CD8-positive, alpha-beta memory T cell (primary cell): ENCODE measurements at places on chromosomes 4 and X. TPM values are rescaled to one million over a fixed set of nuclear protein-coding genes. Genes with fewer than 3 reads are reported as not detected.

DNA sequence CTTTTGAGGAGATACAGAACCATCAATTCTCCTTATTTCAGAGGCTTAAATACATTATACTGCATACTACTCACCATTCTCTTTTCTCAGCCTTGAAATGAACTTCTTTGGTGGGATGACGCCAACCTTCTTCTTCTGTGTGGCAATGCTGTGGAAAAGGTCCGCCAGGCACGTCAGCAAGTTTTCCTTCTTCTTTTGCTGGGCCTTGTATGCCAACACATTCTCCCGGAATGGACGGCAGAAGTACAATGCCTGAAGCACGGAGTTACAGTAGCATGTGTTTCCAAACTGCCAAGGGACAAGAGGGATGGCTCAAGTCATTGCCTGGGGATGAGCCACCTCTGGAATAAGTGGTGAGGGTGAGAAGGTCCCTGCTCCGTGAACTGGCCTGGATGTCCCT is 31.2 kb downstream of the USP46 start:
- DNase-seq, result no peak
- H3K27ac ChIP-seq, result no peak overlapping the region
- no peaks in the 10 kb centered on the region for H3K4me1 ChIP-seq
- no peaks in the 10 kb centered on the region for H3K36me3 ChIP-seq
- H3K27me3 ChIP-seq, result no peaks in the 10 kb centered on the region

DNA sequence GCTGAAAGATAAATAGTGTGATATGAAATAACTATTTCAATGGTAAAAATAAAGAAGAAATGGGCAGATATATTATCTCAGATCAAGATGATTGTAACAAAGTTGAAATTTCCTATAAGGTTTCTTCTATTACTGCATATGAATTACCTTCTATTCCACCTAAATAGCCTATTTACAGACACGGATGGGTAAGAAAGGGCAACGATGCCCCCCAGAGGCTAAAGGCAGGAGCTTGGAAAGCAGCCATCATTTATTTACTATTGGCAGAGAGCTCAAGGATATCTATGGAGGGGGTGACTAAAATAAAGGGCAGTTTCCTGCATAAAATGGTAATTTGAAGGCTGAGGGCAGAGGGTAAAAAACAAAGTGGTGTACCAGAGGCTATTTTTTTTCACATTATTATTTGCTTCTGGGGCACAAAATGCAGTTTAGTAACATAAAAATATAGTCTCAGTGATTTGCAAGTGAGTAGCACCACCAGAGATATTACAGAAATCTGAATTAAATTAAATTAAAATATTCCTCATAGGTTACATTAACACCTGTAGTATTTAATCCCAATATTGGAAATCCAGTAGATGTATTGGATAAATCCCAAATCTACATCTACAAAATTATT is 123.1 kb downstream of the BTC start:
- H3K4me1 ChIP-seq, result no peaks in the 10 kb centered on the region
- H3K4me3 ChIP-seq, result no peak overlapping the region
- H3K27ac ChIP-seq, result no peak overlapping the region
- no peaks in the 10 kb centered on the region for H3K27me3 ChIP-seq
- H3K36me3 ChIP-seq, result no peaks in the 10 kb centered on the region
- peak; percentile 16 for DNase-seq

DNA sequence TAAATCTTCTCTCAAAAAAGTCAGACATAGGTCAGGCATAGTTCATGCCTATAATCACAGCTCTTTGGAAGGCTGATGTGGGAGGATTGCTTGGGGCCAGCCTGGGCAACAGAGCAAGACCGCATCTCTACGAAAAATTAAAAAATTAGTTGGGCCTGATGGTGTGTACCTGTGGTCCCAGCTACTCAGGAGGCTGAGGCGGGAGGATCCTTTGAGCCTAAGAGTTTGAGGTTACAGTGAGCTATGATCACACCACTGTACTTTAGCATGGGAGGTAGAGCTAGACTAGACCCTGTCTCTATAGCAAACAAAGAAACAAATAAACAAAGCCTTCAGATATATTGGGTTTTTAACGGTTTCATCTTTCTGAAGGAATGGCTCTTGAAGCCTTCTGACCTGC is 62.2 kb downstream of the DIPK2B start:
- no peaks in the 10 kb centered on the region for H3K4me1 ChIP-seq
- no peaks in the 10 kb centered on the region for H3K27me3 ChIP-seq
- no peak overlapping the region for H3K4me3 ChIP-seq
- no peak for DNase-seq
- no peak overlapping the region for H3K27ac ChIP-seq

- H3K4me1 ChIP-seq, result peaks cover 17% of the 10 kb centered on the region
- no peak overlapping the region for H3K27ac ChIP-seq
- H3K36me3 ChIP-seq, result no peaks in the 10 kb centered on the region
- H3K4me3 ChIP-seq, result no peak overlapping the region
- no peaks in the 10 kb centered on the region for H3K27me3 ChIP-seq
These were observed 201.7 kb downstream of the SPRY1 start for GRCh38 chr4:123598331-123598730.

GRCh38 chr4:111628437-111628836 is 516.8 kb upstream of the FAM241A start:
- no peak overlapping the region for H3K27ac ChIP-seq
- H3K4me1 ChIP-seq, result no peaks in the 10 kb centered on the region
- H3K4me3 ChIP-seq, result no peak overlapping the region
- no peaks in the 10 kb centered on the region for H3K27me3 ChIP-seq
- no peak for DNase-seq

- DNase-seq, result no peak
- H3K4me1 ChIP-seq, result no peaks in the 10 kb centered on the region
- no peak overlapping the region for H3K27ac ChIP-seq
- H3K27me3 ChIP-seq, result no peaks in the 10 kb centered on the region
- H3K4me3 ChIP-seq, result no peak overlapping the region
These were observed 991.4 kb downstream of the CCSER1 start for GRCh38 chr4:91118597-91118996.

- H3K27me3 ChIP-seq, result no peaks in the 10 kb centered on the region
- no peaks in the 10 kb centered on the region for H3K4me1 ChIP-seq
- DNase-seq, result no peak
- no peak overlapping the region for H3K27ac ChIP-seq
- no peaks in the 10 kb centered on the region for H3K36me3 ChIP-seq
These were observed 42.0 kb upstream of the MAPK10 start for GRCh38 chr4:86401826-86402225.

DNA sequence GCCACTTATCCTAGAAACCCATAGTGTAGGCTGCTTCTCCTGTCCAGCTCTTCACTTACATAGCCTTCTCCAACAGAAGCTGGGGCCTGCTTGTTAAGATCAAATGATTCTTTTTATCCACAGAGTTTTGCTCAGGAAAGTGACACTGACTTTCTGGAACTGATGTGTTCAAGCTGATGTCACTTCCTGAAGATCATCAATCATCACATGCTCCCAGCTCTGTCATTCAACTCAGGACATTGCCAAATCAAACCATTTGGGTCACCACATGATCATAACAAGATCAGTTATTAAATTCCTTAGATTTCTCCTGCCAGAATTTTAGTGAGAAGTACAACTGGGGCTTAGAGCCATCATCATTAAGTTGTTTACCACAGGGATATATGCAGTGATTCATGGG is 39.4 kb downstream of the GLRA3 start:
- H3K4me3 ChIP-seq, result no peak overlapping the region
- no peak overlapping the region for H3K27ac ChIP-seq
- no peaks in the 10 kb centered on the region for H3K27me3 ChIP-seq
- H3K36me3 ChIP-seq, result no peaks in the 10 kb centered on the region
- no peaks in the 10 kb centered on the region for H3K4me1 ChIP-seq

GRCh38 chr4:54368281-54369265 is 139.5 kb downstream of the PDGFRA start:
- H3K27me3 ChIP-seq, result peaks cover 3% of the 10 kb centered on the region
- no peak overlapping the region for H3K27ac ChIP-seq
- no peak for DNase-seq
- H3K36me3 ChIP-seq, result no peaks in the 10 kb centered on the region

DNA sequence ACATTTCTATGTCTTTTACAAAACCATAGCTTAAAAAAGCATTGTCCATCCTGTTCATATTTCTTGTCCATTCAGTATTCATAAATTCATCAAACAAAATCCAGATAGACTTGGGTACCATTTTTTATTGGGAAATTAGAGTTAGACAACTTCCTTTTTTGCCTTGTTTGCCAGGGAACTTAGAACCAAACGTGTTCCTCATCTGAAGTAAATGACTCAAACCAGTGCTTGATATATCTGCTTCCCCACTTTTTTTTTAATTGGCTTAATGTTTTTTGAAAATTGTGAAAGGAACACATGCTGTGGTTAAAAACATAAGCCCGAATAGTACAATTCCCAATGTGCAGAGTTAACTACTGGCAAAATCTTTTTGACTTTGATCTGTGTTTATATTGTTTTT is 44.2 kb downstream of the DLG3 start:
- H3K36me3 ChIP-seq, result no peaks in the 10 kb centered on the region
- no peak overlapping the region for H3K27ac ChIP-seq
- DNase-seq, result no peak
- no peaks in the 10 kb centered on the region for H3K4me1 ChIP-seq
- no peak overlapping the region for H3K4me3 ChIP-seq
- no peaks in the 10 kb centered on the region for H3K27me3 ChIP-seq

DNA sequence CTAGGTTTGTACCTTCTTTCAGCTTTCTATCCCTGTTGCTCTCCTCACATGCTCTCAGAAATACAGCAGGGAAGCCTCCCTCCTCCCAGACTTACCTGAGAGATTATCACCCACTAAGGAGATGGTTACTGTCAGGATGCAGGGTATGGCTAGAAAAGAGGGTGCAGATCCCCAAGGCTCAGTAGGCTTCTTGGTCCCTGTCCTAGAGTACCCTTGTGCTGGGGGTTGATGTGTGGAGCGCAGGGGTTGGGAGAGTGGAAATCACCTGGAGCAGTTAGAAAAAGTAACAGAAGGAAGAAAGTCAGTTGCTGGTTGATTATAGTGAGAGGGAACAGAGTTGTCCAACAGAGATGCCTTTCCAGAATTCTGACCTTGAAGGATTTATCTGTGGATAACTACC is 80.2 kb downstream of the CNGA2 start:
- no peaks in the 10 kb centered on the region for H3K27me3 ChIP-seq
- no peak overlapping the region for H3K4me3 ChIP-seq
- H3K36me3 ChIP-seq, result no peaks in the 10 kb centered on the region
- H3K27ac ChIP-seq, result no peak overlapping the region
- no peaks in the 10 kb centered on the region for H3K4me1 ChIP-seq
- DNase-seq, result no peak

DNA sequence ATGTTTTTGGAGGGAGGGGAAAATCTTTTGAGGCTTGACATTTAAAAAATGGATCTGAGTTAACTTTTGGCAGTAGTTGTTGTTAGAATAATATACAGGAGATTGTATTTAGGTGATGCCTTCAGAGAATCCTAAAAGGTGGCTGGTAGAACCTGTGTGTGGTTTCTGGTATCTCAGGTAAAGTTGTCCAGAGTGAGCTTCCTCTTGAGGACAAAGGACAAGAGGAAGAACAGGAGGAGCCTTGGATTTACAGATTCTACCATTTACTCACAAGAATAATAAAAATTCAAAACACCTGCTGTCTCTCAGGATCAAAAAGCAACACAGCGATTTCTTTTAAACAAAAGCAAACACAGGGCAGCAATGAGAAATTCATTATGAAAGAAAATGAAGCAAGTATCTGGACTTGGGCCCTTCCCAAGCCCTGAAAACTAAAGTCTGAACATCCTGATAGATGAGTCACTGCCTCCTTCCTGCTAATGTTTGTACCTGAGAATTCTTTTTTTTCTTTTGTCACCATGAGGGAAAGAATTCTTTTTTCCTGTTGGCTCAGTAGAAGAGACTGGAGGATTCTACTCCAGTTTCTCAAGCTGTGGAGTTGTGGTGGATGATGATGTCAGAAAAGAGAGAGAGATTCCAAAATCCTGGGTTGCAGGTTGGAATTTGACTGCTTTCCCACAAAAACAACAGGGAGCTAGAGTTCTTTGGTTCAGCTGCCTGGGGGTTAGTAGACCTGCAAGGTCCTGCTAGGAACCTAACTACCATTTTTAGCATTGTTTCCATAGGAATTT is 31.5 kb upstream of the RAPGEF2 start:
- H3K27me3 ChIP-seq, result no peaks in the 10 kb centered on the region
- no peaks in the 10 kb centered on the region for H3K36me3 ChIP-seq
- no peak overlapping the region for H3K4me3 ChIP-seq
- DNase-seq, result no peak
- no peak overlapping the region for H3K27ac ChIP-seq

GRCh38 chrX:154549766-154550165 is 2.3 kb downstream of the IKBKG start:
- H3K4me1 ChIP-seq, result peaks cover 32% of the 10 kb centered on the region
- H3K27me3 ChIP-seq, result no peaks in the 10 kb centered on the region
- no peak overlapping the region for H3K27ac ChIP-seq
- DNase-seq, result no peak
- peaks cover 8% of the 10 kb centered on the region for H3K36me3 ChIP-seq

GRCh38 chrX:136577552-136577951 is 45.5 kb downstream of the VGLL1 start:
- no peaks in the 10 kb centered on the region for H3K4me1 ChIP-seq
- no peaks in the 10 kb centered on the region for H3K36me3 ChIP-seq
- no peak overlapping the region for H3K27ac ChIP-seq
- no peak overlapping the region for H3K4me3 ChIP-seq

- H3K4me3 ChIP-seq, result no peak overlapping the region
- no peaks in the 10 kb centered on the region for H3K4me1 ChIP-seq
- H3K27ac ChIP-seq, result no peak overlapping the region
- no peaks in the 10 kb centered on the region for H3K36me3 ChIP-seq
- H3K27me3 ChIP-seq, result no peaks in the 10 kb centered on the region
- DNase-seq, result no peak
These were observed 128.1 kb downstream of the LAS1L start for GRCh38 chrX:65406532-65406931.

DNA sequence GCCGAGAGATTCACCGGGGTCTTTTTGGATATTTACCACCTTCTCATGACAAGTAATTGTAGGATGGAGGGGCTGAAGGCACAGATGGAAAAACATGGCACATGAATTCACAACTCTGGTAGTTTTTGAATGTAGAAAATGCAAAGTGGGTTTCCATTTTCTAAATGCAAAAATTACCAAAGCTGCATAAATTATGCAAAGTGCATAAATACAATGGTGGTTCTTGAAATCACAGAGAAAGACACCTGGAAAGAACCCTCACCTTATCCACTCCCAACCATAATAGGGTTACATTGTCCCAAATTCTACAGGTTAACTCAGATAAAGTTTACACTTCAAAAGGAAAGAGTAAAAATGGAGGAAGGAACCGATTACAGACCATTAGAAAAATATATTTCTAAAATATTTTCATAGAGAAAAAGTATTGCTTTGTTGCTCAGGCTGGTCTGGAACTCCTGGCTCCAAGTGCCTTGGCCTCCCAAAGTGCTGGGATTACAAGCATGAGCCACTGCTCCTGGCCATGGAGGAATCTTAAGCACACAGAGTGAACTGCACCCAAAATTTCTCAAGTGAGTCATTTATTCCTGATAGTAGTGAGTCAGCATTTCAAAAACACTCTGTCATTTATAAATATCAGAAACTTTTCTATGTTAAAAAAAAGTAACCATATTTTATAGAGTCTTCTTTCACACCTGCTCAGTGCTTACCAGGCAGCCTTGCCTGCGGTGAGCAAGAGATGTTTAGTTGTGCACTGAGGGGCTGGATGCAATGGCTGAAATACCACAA is 101.4 kb downstream of the FIP1L1 start:
- no peak for DNase-seq
- H3K36me3 ChIP-seq, result no peaks in the 10 kb centered on the region
- no peak overlapping the region for H3K4me3 ChIP-seq

Gene CENPC
- total RNA-seq, result 20.2 TPM

Gene PAGE2B
- not detected for total RNA-seq

Gene ARX
- total RNA-seq, result not detected

Gene DKK2
- not detected for total RNA-seq

Gene HPGD
- 1.6 TPM for total RNA-seq

Gene GPR34
- 1.5 TPM for total RNA-seq

Gene USP27X
- 1.7 TPM for total RNA-seq

Gene EXOC1L
- not detected for total RNA-seq

Gene VCX3B
- not detected for total RNA-seq

Gene RLIM
- 35.0 TPM for total RNA-seq
